SK-MEL-5 (cell line): ENCODE measurements at places on chromosomes 5 and 9. TPM values are rescaled to one million over a fixed set of nuclear protein-coding genes. Genes with fewer than 3 reads are reported as not detected.

SMIM32 gene
- total RNA-seq, result not detected in 2 replicates

DRD1 gene
- not detected in 2 replicates for total RNA-seq

SNX18 gene
- total RNA-seq, result 43.1 and 44.7 TPM in 2 replicates

TRAF1 gene
- total RNA-seq, result 0.32 and 0.51 TPM in 2 replicates

DPYSL3 gene
- total RNA-seq, result 13.0 and 16.5 TPM in 2 replicates

CDH10 gene
- total RNA-seq, result 0.34 and 0.45 TPM in 2 replicates

RNF180 gene
- total RNA-seq, result 3.7 and 5.5 TPM in 2 replicates

DND1 gene
- total RNA-seq, result 0.26 and 0.75 TPM in 2 replicates

PRRC1 gene
- 36.5 and 41.4 TPM in 2 replicates for total RNA-seq

ANKRD31 gene
- total RNA-seq, result 0.69 and 0.75 TPM in 2 replicates

LOX gene
- 0.08 and 0.58 TPM in 2 replicates for total RNA-seq

GPR21 gene
- total RNA-seq, result 0.24 and 0.32 TPM in 2 replicates

C9 gene
- total RNA-seq, result 0.03 and 0.05 TPM in 2 replicates

PRLR gene
- total RNA-seq, result 21.4 and 22.2 TPM in 2 replicates

ACO1 gene
- total RNA-seq, result 43.8 and 47.2 TPM in 2 replicates

DNA sequence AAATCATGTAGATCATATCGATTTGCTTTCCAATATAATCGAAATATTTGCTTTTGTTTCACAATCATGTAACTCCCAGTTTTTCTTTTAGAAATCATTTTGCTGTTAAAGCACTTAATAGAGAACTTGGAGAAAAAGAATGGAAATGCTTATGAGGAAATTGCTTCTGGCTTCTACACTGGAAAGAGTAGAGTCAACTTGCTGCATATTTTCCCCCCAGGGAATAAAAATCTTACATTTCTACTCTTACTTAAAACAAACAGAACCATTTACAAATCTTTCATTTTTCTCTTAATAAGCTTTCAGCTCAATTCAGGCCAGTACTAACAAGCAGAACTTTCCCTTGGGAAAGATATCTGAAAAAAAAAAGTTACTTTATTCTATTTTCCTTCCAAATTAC, 312.0 kb downstream of the CHSY3 start:
- no peak for DNase-seq

- DNase-seq, result no peak
Observed at GRCh38 chr5:126682856-126683255, 82.1 kb downstream of the PHAX start.

- no peak for DNase-seq
Observed at GRCh38 chr5:151127926-151128325, 29.7 kb downstream of the ANXA6 start.

DNA sequence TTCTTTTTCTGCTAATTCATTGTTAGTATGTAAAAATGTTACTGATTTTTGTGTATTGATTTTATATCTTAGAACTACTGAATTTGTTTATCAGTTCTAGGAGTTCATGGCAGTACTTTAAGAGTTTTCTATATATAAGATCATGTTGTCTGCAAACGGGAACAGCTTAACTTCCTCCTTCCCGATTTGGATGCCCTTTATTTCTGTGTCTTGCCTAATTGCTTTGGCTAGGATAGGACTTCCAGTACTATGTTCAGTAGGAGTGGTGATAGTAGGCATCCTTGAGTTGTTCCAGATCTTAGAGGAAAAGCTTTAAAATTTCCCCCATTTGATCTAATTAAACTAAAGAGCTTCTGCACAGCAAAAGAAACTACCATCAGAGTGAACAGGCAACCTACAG, 20.1 kb downstream of the RCL1 start:
- no peak for DNase-seq

- no peak for DNase-seq
Observed at GRCh38 chr5:40680741-40681362, 1.1 kb downstream of the PTGER4 start.

- DNase-seq, result no peak
Observed at GRCh38 chr5:62550103-62550502, 28.5 kb upstream of the LRRC70 start.

GRCh38 chr5:88879724-88880123, 3.3 kb downstream of the MEF2C start:
- DNase-seq, result peak; percentile 21

DNA sequence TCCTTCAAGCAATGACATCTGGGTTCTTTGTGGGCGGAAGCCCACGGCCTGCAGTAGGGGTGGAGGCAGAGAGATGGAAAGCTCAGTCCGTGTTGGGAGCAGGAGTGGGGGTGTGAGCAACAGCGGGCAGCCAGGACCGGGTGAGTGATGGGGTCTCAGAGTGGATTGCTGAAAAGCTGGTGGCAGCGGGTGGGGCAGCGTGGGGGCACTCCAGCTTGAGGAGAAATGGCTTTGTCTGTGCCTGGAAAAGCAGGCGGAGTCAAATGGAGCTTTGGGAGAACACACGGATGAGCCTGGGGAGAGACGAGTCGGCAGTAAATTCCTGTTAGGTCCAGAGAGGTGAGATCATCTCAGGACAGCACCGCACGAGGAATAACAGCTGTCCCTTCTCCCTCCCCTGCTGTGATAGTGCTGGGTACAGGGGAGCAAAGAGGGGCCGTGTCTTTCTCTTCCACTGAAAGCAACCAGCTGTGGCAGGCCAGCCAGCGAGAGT, 42.1 kb downstream of the CACNA1B start:
- DNase-seq, result no peak

- no peak for DNase-seq
Observed at GRCh38 chr9:127132375-127132774, 9.9 kb upstream of the ANGPTL2 start.

DNA sequence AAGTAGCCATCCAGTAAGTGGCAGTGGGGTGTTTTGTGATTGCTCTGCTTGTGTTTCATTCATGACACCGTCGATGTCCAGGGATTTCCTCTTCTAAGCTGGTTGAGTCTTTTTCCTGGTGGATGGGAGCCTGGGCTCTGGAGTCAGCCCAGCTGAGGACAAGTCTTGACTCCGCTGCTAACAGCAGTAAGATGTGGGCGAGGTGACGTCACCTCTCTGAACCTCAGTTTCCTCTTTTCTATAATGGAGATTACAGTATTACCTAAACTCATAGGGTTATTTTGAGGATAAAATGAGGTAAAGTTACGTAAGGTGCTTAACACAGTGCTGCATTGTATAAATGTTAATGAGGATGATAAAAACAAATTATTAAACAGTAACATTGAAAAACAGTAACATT, 21.3 kb downstream of the FGF1 start:
- no peak for DNase-seq

- no peak for DNase-seq
Observed at GRCh38 chr9:87615547-87616148, 110.3 kb upstream of the CTSL start.

DNA sequence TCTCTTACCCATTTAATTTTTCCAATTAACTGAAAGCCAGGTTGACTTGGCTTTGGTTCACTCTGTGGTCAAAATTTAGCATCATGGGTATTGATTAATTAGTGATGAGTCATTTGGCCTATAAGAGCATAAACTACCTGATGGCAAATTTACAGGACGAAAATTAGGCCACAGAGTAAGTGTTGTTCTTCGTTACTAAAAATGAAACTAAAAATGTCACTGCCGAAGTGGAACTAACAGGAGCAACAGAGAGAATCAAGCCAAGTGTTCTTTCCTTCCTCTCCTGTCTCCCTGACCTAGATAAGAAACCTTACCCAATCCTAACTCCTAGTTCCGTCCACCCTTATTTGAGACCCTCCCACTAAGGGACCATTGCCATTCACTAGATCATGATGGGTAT, 176.9 kb downstream of the RAB3C start:
- DNase-seq, result no peak

GRCh38 chr9:5529683-5530221, 19.4 kb downstream of the PDCD1LG2 start:
- no peak for DNase-seq

DNA sequence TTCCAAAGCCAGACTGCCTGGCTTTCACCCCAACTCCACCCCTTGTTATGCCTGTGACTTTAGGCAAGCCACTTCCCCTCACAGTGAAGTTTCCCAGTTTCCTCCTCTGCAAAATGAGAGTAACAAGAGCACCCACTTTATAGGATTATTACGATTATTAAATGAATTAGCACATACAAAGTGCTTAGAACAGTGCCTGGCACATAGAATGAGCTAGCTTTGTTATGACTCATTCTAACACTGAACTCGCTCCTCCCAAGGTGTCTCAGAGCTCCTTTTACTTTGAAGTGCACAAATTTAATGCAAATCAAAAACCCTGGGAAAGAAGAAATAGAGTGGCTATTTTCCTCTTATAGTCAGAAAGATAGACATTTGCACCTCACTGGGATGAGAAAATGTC, 34.3 kb downstream of the DNAH5 start:
- no peak for DNase-seq

DNA sequence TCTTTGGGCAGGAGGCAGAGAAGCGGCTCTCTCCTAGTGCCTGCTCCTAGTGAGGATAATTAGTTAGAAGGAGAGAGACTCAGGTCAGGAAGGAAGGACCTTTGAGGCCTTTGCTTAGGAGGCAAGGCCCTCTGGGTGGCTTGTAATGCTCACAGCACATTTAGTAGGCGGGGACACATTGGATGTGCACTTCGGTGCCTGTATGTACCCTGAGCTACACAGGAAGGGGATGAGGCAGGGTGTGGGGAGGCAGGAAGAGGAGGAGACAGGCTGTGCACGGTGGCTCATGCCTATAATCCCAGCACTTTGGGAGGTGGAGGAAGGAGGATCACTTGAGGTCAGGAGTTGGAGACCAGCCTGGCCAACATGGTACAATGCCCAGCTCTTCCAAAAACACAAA, 7.2 kb upstream of the LCN2 start:
- no peak for DNase-seq

GRCh38 chr5:1463326-1464095, 18.3 kb upstream of the SLC6A3 start:
- no peak for DNase-seq

- no peak for DNase-seq
Observed at GRCh38 chr5:79259383-79259782, 23.5 kb downstream of the JMY start.

DNA sequence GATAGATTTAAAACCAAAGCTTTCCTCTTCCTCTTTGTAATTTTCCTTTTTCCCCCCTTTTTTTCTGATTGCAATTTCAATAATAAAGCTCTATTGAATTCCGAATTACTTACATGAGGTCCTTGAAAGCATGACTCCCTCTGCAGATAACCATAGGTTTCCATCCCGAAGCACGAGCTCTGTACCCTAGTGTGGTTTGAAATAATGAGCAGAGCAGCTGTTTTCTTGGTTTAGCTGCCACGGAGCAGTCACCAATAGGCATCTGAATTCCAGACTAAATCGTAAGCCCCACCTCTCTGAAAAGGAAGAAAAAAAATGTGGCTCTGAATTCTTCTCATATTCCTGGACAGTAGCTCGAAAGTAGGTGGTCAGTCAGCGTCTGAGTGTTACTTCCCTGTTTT, 18.5 kb upstream of the GNE start:
- peak; percentile 63 for DNase-seq

- no peak for DNase-seq
Observed at GRCh38 chr5:120848883-120849282, 384.8 kb downstream of the PRR16 start.

GRCh38 chr9:99726758-99727157, 94.9 kb upstream of the NR4A3 start:
- no peak for DNase-seq

- peak; percentile 19 for DNase-seq
Observed at GRCh38 chr5:42035526-42035925, 110.4 kb downstream of the FBXO4 start.

GRCh38 chr5:144328980-144329379, 158.3 kb downstream of the KCTD16 start:
- DNase-seq, result no peak

- no peak for DNase-seq
Observed at GRCh38 chr5:156356238-156356637, 29.3 kb downstream of the SGCD start.

- DNase-seq, result no peak
Observed at GRCh38 chr5:137122075-137122474, 377.1 kb downstream of the SPOCK1 start.

- DNase-seq, result no peak
Observed at GRCh38 chr9:130301483-130302286, 36.1 kb downstream of the HMCN2 start.

GRCh38 chr9:6609497-6610016, 36.0 kb downstream of the GLDC start:
- no peak for DNase-seq

DNA sequence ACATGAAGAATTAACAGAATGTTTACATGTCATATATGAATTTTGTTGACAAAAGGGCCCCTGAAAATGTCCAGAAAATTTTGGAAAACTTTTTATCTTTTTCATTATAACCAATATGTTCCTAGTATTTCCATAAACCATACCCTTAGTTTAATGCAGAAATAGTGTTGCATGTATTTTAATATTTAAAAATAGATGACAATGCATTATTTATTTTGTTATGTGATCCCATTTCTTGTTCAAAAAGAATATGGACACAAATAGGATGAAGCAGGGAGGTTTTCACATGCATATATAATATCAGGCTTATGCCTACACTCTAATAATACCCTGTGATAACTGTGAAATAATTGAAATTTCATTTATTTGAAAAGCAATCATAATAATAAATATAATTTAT, 500.5 kb downstream of the CDH18 start:
- DNase-seq, result no peak

DNA sequence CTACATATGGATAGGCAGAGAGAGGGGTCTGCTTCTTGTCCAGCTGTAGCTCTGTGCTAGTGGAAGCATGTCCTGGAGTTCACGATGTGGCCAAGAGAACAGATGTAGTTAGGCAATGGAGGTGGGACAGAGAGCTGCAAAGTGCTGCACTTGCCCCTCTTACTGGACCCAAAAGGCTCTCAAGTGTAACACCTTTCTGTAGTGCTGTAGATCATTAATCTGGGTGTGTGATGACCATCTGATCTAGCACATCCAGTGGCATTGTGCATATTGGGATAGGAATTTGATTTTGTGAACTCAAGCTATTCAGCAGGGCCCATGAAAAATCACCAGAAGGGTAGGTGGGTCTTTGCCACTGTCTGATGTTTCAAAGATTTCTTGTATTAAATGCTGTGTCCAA, 151.4 kb downstream of the KDM4C start:
- no peak for DNase-seq

- no peak for DNase-seq
Observed at GRCh38 chr9:98862936-98863335, 55.5 kb downstream of the GALNT12 start.
